Left ventricle myocardium inferior (tissue), 1 donor: ENCODE measurements at places on chromosomes 16 and 17.

DNA sequence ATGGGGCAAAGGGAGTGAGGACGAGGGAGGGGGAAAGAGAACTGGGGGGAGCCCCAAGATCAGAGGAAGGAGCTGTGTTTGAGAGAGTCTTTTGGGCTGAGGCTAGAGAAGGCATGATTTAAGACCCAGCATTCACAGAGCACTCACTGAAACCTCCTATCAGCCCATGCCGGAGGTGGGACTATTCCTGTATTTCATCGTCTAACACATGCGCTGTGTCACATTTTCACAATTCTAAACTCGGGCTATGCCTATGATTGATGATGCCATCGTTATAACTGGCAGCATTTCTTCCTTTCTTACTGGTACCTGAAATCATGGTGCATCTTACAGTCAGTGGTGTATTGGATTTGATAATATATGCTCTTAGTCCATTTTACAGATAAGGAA, 3.5 kb downstream of the FAM171A2 start:
- DNase-seq: no peak

- no peak for DNase-seq
Observed at GRCh38 chr16:31453255-31454204, 5.8 kb upstream of the ARMC5 start.

- no peak for DNase-seq
Observed at GRCh38 chr17:69246726-69247375, 18.2 kb upstream of the ABCA10 start.

DNA sequence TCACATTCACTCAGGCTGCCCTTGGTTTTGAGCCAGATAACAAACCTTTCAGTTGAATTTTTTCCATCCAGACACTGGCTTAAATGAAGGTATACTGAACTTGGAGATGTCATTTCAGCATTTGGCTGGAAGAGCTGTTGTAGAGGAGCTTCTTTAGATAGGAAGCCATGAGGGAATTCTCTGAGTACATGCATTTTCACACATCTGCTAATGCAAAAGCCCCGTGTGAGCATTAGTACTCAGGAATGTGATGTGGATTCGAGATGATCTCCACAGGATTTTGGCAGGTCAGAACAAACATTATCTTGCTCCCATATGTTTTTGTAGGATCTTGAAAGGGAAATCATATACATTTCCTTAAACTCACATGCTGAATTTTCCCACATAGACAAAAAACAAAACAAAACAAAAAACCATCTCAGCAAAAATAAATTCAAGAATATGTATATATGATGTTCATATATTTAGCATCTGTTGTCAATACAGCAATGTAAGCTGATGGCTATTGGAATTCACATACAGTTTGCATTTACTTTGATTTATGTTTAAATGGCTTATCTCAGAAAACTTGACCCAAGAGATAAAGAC, 277.2 kb upstream of the TBX2 start:
- no peak for DNase-seq

- peak; percentile 40 for DNase-seq
Observed at GRCh38 chr16:81831722-81832126, 52.6 kb downstream of the PLCG2 start.

- DNase-seq: no peak
Observed at GRCh38 chr16:88839026-88839529, 17.7 kb downstream of the GALNS start.

DNA sequence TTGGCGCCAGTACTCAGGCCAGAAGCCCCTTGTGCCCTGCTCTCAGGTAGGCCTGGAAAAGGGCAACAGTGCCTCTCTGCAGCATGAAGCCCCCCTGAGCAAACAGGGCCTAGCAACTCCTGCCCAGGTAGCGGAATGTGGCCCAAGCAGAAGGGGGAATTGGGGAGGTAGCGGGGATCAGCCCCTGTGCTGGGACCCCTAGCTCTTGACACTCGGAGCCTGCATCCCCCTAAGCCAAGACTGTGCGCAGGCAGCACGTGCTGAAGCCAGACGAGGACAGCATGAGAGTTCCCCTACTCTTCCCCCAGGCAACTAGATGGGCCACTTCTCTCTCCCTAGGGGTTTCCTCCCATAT, 823 bp upstream of the CD2BP2 start:
- no peak for DNase-seq

- DNase-seq: no peak
Observed at GRCh38 chr17:45129940-45130680, 2.2 kb downstream of the PLCD3 start.

DNA sequence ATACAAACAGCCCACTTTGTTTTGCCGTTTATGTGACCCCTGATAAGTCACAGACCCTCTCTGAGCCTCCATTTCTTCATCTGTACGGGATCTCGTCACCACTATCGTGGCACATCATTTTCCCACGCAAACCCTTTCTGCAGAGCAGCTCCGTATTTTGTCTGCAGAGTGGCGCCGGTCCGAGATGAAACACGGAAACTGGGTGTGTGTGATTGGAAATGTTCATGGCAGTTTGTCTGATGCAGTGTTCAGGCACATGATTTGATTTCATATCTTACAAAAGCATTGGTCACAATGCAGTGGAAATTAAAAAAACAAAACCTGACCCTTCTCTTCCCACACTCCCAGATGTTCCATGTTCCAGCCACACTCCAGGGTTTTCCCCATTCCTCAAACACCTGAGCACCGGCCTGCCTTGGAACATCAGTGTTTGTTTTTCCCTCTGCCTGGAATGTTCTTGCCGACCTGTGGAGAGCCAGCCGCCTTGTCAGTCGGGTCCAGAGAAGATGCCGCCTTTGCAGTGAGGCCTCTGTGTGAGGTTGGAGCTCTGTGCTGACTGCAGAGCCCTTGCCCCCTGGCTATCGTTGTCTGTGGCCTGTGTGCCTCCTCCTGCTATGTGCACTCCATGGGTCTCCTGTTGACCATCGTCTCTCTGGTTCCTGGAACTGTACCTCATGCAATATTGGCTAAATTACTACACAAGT, 39.2 kb downstream of the NT5M start:
- no peak for DNase-seq

DNA sequence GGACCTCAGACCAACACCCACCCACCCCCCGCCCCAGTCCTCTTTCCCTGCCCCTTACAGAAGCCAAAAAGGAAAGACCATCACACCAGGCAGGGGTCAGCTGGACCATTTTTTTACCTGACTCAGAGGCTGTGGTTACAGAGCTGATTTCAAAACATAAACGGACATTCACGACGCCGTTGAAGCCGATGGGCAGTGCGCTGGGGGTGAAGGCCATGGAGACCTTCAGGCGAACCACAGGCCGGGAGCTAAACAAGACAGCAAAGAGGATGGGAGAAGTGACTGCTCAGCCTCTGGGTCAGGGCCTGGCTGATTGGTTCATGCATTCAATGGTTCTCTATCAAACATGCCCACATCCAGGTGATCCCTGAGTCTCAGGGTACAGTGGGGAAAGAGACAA, 24.1 kb downstream of the HASPIN start:
- DNase-seq: no peak

- DNase-seq: no peak
Observed at GRCh38 chr16:53482123-53482522, 20.9 kb downstream of the AKTIP start.

GRCh38 chr17:80002690-80003490, 32.8 kb downstream of the TBC1D16 start:
- no peak for DNase-seq
